CD8-positive, alpha-beta memory T cell (primary cell): ENCODE measurements at places on chromosomes 2 and 18. TPM values are rescaled to one million over a fixed set of nuclear protein-coding genes. Genes with fewer than 3 reads are reported as not detected.

SDC1 gene
- total RNA-seq = 0.27 TPM

GRCh38 chr2:86623494-86624266 lies at the start of gene RNF103:
Gene RNF103 (minus strand): TSS chr2:86623865. CDS start chr2:86622886, 979 bp downstream.
- peak; percentile 93 for DNase-seq

DNA sequence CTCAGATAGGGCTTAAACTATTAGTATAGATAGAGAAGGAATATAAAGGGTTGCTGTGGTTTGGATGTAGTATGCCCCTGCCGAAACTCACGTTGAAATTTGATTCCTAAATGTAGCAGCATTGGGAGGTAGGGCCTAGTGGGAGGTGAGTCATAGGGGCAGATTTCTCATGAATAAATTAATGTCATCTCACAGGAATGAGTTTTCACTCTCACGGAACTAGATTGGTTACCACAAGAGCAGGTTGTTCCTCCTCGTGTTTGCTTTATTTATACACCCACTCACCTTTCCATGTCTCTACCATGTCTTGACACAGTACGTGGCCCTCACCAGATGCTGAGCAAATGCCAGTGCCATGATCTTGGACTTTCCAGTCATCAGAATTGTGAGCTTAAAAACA lies 218.2 kb downstream of the RBM43 start:
- DNase-seq = no peak

DNA sequence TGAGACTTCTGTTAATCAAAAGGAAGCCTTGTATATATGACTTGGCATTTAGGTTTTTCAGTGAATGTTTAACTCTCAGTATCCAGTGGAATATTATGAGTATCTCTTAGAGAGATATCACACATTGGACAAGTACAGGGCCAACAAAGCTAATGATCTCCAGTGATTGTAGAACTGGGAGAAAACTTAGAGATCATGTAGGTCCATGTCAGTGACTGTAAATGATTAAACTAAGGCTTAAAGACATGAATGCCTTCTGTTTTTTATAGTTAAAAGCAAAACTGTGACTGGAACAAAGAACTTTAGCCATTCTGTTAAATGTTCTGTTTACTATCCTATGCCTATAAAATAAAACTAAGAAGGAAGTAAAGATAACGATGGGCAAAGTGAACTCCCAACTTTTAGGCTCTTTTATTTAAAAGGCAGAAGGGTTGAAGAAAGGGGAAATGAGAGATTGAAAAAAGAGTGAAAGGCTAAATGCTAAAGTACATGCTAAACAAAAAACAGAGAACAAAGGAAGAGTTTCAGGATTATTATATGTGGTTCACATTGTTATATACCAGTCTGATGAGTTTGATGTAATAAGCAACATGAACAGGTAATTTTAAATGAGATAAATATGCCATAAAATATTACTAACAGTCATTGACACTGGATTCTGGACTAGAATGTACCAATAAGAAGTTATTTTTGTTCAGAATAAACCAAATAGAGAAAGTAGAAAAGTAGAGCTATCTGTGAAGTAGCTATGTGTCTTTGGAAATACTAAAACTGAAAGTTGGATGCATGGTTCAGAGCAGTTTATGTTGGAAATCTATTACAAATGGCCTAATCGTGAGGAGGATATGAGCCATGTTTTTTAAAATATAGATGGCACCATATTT lies 37.1 kb upstream of the TNFRSF11A start:
- DNase-seq = no peak
